IPS-NIHi11 (cell line): ENCODE measurements at places on chromosomes 11 and 22.
A peak's percentile ranks its signal among the peaks of the same experiment; 100 is the strongest.

GRCh38 chr11:107669191-107669740, 42.6 kb downstream of the SLN start:
- no peak for DNase-seq

DNA sequence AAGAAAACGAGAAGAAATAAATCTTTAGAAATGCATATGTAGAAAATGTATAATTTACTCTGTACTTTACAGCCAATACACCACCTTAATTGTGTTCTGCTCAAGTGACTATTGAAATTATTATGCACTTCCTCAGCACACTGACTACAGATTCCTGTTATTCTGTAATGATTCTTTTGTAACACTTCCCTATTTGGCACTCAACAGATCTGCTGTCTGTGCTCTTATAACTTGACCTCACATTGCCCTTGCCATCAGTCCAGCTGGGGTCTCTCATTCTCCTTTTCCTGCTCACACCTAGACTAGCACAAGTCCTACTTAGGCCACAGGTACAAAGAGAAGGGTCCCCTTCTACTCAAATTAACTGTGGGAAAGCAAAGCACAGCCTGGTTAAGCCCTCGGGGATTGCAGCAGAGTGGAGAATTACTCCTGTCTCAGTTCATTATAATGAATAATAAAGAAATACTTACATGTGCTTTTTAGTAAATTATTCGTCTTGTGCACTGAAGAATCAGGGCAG, 860.4 kb downstream of the OPCML start:
- no peak for DNase-seq

GRCh38 chr11:1251236-1251770, 28.4 kb downstream of the MUC5B start:
- no peak for DNase-seq

- DNase-seq = peak; percentile 86
Observed at GRCh38 chr22:23894710-23895598, 771 bp downstream of the MIF start.

GRCh38 chr22:36873614-36874308, 13.0 kb downstream of the NCF4 start:
- DNase-seq = peak; percentile 84

DNA sequence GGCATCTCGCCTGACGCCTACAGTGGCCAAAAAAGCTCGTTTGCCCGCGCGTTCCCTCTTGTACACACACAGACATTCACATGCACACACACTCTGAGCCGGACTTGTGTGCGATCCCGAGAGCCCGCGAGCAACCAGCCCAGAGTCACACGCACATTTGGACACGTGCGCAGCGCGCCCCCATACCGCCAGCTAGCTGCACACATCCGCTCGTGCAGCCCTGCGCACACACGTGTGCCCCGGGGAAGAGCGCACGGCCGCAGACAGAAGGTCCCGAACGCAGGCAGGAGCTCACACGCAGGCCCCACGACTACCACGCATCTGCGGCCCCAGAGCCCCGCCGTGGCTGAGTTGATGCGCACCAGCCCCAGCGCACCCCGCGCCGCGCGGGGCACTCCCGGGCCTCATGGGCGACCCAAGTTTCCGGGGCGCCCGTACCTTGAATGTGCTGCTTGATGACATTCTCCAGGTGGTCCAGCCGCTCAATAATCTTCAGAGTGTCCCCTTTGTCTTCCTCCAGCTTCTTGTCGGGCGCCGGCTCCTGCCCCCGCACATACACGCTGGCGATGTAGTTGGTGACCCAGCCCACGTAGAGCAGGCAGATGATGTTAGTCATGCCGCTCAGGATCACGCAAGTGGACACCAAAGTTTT, 758 bp downstream of the GALNT18 start:
- no peak for DNase-seq

- DNase-seq = no peak
Observed at GRCh38 chr11:91608677-91609076, 615.9 kb upstream of the FAT3 start.

GRCh38 chr22:37672206-37672919, 3.1 kb upstream of the LGALS1 start:
- DNase-seq = no peak

GRCh38 chr22:44865193-44866057, 113.0 kb downstream of the ARHGAP8 start:
- DNase-seq = no peak

- DNase-seq = no peak
Observed at GRCh38 chr11:116373104-116373944, 399.5 kb downstream of the BUD13 start.

DNA sequence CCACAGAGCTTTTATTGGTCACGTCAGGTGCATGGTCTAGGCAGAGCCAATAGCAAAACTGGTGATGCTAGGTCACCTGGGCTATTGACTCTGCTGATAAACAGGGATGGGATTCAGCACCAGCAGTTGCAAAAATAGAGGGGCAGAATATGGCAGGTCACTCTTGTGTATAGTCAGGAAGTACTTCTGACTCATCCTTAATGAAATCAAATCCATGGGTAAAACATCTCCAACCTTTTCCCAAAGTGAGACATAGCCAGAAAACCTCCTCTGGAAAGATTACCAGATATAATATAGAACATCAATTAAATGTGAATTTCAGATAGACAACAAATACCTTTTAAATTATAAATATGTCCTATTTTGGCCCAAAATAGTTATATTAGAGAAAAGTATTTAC, 383.2 kb downstream of the METTL15 start:
- no peak for DNase-seq

- DNase-seq = no peak
Observed at GRCh38 chr11:63816732-63817131, 3.5 kb downstream of the SPINDOC start.

DNA sequence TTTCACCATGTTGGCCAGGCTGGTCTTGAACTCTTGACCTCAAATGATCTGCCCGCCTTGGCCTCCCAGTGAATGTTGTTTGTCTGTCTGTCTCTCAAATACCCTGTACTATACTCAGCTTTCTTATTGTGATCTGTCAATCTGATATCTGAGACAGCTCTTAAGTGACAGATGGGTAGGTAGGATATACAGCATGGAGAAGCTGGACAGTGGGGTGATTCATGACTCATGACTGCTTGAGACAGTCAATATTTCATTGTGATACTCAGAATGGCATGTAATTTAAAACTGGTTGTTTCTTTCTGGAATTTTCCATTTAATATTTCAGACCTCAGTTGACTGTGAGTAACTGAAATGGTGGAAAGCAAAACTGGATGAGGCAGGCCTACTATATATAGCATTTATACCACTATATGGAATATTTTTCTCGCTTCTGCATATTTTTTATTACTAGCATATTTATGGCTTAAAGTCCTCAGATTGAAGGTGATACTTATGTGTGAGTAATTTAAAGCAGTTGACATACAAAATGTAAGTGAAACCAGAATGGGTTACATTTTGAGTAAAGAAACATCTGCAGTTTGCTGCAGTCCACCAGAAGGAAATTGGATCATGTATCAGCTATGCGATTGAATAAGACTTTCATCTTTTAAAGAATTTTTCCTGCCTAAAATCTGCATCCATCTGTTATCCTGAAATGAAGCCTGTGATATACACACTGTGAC, 22.3 kb downstream of the ARHGAP42 start:
- DNase-seq = no peak

GRCh38 chr11:45211732-45212131, 65.3 kb downstream of the PRDM11 start:
- DNase-seq = no peak

- no peak for DNase-seq
Observed at GRCh38 chr11:134785660-134786284, 373.7 kb upstream of the B3GAT1 start.

DNA sequence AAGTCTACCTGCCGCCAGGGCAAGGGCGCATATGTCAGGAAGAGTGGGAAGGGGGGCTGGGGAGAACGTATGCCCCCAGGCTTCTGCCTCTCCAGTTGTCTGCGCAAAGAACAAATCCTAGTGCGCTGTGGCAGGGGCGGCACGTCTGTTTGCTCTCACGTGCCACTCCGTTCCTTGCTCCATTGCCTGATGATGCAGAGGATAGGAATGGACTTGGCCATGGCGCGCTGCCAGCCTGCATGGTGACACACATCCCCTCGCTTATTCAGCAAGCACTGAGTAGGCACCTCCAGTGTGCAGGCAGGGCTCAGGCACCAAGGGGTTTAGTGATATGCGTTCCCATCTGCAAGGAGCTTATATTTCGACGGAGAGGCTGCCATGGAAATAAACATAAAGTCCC, 45.4 kb upstream of the SLC22A12 start:
- no peak for DNase-seq

- DNase-seq = peak; percentile 51
Observed at GRCh38 chr11:12110714-12111548, 541 bp downstream of the MICAL2 start.

DNA sequence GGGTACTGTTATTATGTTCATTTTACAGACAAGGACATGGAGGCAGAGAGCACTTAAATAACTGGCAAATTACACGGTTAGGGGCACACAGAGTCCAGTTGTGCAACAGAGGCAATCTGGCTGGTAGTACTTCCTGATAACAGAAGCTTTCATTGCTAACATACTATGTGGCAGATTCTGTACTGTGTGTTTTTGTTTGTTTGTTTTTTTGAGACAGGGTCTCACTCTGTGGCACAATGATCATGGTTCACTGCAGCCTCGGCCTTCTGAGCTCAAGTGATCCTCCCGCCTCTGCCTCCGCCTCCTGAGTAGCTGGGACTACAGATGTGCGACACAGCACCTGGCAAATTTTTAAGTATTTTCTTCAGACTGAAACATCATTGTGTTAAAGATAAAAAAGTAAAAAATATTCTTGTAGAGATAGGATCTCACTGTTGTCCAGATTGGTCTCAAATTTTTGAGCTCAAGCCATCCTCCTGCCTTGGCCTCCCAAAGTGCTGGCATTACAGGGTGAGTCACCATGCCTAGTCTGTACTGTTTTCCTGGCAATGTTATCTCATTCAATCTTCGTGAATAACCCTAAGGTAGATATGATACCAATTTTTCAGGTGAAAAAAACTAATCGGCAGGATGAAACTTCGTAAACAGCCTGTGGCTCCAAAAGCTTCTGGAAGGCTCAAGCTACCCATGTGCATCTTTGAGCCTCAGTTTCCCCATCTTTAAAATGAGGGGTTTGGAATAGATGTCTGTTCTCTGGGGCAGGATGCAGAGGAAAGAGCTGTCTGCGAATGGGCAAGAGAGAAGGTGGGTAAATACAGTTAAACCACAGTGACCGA, 921 bp upstream of the NUCB2 start:
- DNase-seq = no peak

- no peak for DNase-seq
Observed at GRCh38 chr11:26828288-26828687, 106.4 kb upstream of the SLC5A12 start.

DNA sequence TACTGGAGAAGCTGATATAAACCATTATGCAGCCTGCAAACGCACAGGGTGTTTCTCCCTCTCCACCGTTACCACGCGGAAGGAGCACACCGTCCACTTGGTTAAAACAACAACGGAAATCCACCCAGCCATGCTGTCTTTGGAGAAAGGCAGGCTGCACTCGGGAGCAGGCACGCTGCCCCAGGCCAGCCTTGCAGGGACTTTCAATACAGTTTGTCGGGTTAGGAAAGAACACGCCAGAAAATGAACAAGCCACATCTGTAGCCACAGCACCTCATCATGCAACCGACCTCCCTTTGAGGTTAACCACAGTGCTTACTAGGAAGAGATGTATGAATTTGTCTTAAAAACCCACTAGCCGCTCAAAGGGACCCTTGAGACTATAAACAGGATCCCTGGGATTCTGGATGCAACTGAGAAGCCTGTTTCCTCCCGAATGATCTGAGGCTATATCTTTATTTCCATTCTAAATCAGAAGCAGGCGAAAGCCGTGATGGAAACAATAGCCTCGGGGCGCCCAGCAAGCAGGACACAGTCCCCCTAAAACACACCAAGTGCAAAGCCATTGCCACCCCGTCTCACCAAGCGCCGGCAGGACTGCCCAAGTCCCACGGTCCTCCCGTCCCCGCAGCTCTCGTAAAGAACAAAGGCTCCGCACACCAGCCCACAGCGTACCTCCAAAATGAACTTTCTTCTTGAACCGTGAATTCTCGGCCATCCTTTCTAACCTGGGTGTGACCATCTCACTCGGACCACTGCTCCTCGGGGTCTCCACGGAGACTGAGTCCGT, 318.9 kb downstream of the CTTN start:
- DNase-seq = no peak

- DNase-seq = peak; percentile 93
Observed at GRCh38 chr22:24423519-24424000, 3.8 kb upstream of the ADORA2A start.

GRCh38 chr22:46175631-46176030, 25.3 kb downstream of the PPARA start:
- no peak for DNase-seq

- peak; percentile 77 for DNase-seq
Observed at GRCh38 chr11:1260023-1260501, 37.2 kb downstream of the MUC5B start.

- DNase-seq = peak; percentile 76
Observed at GRCh38 chr11:76919887-76920746, 59.4 kb downstream of the ACER3 start.

DNA sequence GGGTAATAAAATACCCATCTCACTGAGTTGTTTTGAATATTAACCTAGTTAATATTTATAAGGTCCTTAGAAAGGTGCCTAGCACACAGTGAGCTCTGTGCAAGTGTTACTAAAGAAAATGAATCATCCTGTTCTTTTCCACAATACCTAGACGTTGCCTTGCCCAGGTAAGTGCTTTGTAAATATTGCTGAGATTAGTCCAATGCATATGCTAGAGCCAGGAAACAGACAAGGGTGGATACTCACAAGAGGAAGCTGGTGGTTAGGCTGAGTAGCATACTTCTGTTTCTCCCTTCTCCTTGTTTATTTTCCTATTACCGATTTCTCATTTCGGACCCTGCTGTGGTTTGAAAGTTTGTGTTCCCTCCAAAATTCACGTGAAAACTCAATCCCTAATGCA, 58.1 kb upstream of the BARX2 start:
- DNase-seq = no peak

DNA sequence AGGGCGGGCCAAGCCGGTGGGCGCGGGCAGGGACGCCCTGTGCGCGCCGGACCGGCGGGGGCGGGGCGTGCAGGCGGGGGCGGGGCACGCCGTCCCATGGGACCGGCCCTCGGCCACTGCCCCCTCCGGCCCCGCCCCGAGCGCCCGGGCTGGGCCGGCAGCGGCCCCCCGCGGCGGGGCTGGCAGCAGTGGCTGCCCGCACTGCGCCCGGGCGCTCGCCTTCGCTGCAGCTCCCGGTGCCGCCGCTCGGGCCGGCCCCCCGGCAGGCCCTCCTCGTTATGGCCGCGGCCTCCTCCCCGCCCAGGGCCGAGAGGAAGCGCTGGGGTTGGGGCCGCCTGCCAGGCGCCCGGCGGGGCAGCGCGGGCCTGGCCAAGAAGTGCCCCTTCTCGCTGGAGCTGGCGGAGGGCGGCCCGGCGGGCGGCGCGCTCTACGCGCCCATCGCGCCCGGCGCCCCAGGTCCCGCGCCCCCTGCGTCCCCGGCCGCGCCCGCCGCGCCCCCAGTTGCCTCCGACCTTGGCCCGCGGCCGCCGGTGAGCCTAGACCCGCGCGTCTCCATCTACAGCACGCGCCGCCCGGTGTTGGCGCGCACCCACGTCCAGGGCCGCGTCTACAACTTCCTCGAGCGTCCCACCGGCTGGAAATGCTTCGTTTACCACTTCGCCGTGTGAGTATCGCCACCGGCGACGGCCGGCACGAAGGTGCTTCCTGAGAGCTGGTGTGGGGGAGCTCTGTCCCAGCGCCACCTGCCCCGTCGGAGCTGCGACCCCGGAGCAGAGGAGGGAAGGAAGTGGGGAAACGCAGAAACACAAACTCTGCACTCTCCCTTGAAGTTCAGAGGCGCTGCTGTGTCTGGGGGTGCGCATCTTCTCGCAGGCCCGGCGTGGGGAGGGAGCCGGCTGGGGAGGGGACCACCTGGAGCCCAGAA, at the start of gene KCNQ1:
Gene KCNQ1 (plus strand): TSS at position 188 of the 925 bp plus-strand sequence. CDS start 91 bp downstream, at position 279.
- peak; percentile 99 for DNase-seq
